ENCODE measurements at places on chromosomes 3 and 15.

GRCh38 chr3:10551139-10551538 lies 45.8 kb upstream of the ATP2B2 start:
- DNase-seq, result no peak

DNA sequence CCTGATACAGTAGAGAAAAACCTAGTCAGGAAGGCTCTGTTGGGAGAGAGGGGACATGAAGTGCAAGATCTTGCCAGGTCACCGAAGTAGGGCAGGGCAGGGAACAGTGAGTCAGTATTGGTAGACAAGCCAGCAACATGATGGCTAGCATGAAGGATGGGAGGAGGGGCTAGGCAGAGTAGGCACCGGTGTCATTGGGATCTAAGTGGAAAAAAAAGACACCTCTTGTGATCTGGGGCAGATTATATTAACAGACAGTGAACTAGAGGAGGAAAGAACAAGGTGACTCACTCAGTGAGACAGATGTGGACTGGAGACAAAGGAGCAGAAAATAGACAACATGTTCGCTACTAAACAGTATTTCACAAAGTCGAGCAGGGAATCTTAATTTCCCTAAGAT lies 149.2 kb upstream of the SLC24A5 start:
- DNase-seq, result no peak

GRCh38 chr3:117084277-117084676 lies 374.7 kb downstream of the TUSC7 start:
- no peak for DNase-seq

GRCh38 chr15:72117486-72118016 lies 399 bp downstream of the MYO9A start:
- DNase-seq, result peak; percentile 75

DNA sequence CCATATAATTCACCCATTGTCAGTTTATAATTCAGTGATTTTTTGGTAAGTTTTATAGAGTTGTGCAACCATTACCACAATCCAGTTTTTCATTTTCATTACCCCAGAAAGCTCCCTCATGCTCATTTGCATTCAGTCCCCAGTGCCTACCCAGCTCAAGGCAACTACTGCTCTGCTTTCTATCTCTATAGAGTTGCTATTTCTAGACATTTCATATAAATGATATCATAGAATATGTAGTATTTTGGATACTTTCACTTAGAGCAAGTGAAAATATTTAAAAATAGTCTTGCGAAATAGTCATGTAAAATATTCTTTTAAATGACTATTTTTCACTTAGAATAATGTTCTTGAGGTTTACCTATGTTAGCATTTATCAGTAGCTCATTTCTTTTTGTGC lies 42.1 kb downstream of the ZNF654 start:
- DNase-seq, result no peak

- no peak for DNase-seq
Observed at GRCh38 chr3:107289354-107289753, 87.9 kb upstream of the CCDC54 start.

- no peak for DNase-seq
Observed at GRCh38 chr3:59978979-59979378, 929.2 kb upstream of the CFAP20DC start.

DNA sequence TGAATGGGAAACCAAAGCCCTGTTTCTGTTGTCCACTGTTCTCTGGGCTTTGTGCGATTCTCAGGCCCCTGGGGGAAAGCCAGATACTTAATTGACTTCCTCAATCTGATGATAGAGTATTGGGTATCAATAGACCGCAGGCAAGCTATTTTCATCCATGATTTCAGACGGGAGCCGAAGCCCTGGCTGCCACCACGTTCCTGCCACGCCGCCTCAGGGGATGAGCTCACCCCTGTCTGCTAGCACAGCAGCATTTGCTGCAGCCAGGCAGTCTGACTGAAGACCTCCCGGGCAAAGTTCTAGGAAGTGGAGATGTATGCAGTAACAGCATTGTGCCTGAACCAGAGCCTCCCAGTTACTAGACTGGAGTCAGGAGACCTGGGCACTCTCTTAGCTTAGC lies 69.8 kb downstream of the ISG20 start:
- no peak for DNase-seq

DNA sequence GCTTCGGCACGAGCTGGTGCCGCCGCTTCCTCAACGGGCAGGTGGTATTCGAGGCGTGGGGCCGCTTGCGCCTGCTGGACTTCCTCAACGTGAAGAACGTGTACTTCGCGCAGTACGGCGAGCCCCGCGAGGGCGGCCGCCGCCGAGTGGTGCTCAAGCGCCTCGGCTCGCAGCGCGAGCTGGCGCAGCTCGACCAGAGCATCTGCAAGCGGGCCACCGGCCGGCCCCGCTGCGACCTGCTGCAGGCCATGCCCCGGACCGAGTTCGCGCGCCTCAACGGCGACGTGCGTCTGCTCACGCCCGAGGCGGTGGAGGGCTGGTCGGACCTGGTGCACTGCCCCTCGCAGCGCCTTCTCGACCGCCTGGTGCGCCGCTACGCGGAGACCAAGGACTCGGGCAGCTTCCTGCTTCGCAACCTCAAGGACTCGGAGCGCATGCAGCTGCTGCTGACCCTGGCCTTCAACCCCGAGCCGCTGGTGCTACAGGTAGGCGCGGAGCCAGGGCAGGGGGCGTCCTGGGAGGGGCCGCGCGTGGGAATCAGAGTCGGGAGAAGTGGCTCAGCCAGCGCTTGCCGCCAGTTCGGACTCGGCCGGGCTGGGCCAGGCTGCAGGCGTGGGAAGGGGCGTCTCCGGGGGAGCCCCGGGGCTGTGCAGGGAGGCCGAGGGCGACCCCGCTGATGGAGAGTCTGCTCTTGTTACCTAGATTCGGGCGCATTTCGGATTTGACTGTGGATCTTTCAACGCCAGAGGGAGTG lies 1.1 kb downstream of the DIPK2A start:
- peak; percentile 71 for DNase-seq

DNA sequence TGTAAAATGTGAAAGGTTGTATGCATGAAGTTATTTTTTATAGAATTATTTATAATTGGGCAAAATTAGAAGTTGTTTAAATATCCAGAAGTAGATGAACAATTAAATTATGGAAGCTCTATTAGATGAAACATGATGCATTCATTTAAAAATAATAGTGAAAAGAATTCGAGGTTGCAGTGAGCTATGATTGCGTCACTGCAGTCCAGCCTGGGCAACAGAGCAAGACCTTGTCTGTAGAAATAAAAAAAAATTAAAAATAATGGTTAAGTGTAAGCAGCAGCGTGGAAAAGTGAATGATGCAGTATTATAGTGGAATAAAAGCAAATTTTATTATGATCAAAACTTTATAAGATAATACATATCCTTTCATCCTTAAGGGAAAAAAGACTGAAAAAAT lies 14.3 kb downstream of the BUB1B start:
- no peak for DNase-seq

GRCh38 chr15:64695561-64695992 lies 79.8 kb downstream of the RBPMS2 start:
- DNase-seq, result no peak

GRCh38 chr3:42830437-42831320 lies 21.4 kb downstream of the ACKR2 start:
- no peak for DNase-seq

DNA sequence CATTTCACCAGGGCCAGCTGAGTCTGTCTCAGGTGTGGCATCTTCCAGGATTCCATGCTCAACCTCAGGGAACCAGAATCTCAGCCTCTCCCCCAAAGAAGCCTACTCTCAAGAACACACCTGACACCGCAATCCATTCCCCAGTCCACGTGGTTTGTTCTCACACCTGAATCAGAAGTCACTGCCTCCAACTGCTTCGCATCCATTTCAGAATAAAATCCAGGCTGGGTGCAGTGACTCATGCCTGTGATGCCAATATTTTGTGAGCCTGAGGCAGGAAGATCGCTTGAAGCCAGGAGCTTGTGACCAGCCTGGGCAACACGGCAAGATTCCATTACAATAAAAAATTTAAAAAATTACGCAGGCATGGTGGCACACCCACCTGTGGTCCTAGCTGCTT lies 212.2 kb downstream of the FOXP1 start:
- DNase-seq, result no peak

- DNase-seq, result peak; percentile 64
Observed at GRCh38 chr15:40320931-40321371, 2.5 kb upstream of the INAFM2 start.

- DNase-seq, result no peak
Observed at GRCh38 chr15:48925714-48926223, 38.0 kb downstream of the SHC4 start.

GRCh38 chr15:63395730-63396151 lies 14.1 kb upstream of the CA12 start:
- no peak for DNase-seq
